ENCODE measurements at places on chromosomes 6 and 20.

DNA sequence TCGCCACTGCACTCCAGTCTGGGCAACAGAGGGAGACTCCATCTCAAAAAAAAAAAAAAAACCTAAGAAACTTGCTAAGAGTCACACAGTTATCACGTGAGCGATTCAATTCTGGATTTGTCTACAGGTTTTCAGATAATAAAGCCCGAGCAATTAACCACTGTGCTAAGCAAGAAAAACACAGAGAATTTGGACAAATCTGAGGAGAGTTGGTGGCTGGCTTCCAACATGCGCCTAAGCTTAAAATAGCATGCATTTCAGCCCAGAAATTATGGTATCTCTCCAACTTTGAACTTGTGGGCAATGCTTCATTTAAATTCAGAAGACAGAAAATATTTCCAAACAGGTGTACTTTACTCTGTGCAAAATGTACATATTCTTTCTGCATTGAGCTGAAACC is 232.9 kb downstream of the TSHZ2 start:
- no peak for DNase-seq

DNA sequence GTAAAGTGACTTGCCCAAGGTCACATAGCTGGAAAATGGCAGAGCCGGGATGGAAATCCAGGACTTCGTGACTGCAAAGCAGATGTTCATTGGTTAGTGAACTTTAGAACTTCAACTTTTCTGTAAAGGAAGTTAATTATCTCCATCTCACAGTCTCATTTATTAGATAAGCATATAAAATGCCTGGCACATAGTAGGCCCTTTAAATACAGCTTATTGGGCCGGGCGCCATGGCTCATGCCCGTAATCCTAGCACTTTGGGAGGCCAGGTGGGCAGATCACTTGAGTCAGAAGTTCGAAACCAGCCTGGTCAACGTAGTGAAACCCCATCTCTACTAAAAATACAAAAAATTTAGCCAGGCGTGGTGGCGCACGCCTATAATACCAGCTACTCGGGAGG is 1.7 kb upstream of the MMP9 start:
- DNase-seq, result no peak

- DNase-seq, result no peak
Observed at GRCh38 chr6:153804755-153805330, 234.2 kb upstream of the OPRM1 start.

GRCh38 chr6:45718131-45718530 is 297.5 kb downstream of the CLIC5 start:
- no peak for DNase-seq

GRCh38 chr20:56391596-56392131 is 351 bp downstream of the AURKA start:
- DNase-seq, result no peak

- no peak for DNase-seq
Observed at GRCh38 chr6:121040831-121041230, 293.4 kb downstream of the TBC1D32 start.

DNA sequence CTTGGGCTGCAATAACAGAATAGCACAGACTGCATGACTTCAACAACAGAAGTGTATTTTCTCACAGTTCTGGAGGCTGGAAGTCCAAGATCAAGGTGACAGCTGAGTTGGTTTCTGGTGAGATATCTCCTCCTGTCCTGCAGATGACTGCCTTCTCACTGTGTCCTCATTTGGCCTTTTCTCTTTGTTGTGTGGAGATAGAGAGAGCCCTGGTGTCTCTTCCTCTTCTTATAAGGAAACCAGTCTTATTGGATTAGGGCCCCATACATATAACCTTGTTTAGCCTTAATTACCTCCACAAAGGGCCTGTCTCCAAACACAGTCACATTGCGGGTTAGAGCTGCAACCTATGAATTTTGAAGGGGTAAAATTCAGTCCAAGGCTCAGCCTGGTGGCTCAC is 57.0 kb upstream of the BMP6 start:
- no peak for DNase-seq

- no peak for DNase-seq
Observed at GRCh38 chr6:10278746-10279145, 136.1 kb downstream of the TFAP2A start.

DNA sequence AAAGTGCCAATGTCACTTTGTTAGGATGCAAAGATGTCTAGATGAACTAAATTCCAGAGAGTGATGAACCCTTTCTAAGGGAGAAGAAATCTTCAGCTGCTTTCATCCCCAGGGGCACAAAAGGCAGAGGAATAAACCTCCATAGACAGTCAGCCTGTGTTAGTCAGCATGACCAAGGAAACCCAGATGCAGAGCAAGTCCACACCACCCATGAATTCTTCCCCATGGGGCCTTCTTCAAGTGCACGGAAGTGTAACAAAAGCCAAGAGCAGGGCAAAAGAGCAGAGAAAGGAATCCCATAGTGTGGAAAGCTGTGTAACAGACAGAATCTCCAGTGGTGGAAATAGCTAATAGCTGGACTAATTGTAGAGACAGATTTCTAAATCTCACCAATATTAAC is 50.0 kb downstream of the DCDC2 start:
- DNase-seq, result no peak

GRCh38 chr20:57143173-57143572 is 123.3 kb downstream of the BMP7 start:
- DNase-seq, result no peak

DNA sequence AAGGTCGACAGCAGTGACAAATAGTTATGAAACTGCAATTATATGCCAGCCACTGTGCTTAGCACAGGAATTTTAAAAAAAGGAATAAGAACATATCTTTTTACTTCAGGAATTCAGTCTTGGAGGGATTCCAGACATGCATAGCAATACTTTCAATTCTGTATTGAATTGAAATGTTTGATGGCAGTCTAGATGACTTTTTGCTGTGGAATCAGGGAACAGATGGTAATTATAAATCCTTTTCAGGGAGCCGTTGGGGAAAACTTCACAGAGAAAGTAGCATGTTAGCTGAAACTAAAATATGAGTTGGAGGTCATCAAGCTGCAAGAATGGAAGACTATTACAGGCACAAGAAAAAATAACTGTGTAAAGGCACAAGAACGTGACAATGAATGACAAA is 74.8 kb downstream of the IMPG1 start:
- DNase-seq, result no peak

GRCh38 chr20:9412309-9412708 is 102.1 kb upstream of the LAMP5 start:
- no peak for DNase-seq

DNA sequence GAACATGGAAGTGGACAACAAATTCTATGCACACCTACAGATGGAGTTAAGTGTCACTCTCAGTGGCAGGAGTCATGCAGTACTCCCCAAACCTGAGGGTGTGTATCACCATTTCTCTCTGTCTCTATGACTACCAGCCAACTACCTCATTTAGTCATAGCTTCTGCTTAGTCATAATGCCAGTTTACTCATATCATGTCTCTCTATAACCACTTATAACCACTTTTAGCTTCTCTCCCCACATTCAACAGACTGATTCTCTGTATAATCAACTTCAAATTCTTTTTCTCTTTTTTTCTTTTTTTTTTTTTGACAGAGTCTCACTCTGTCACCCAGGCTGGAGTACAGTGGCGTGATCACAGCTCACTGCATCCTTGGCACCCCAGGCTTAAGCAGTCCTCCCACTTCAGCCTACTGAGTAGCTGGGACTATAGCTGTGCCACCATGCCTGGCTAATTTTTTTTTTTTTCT is 13.8 kb upstream of the GTF3C6 start:
- no peak for DNase-seq

- no peak for DNase-seq
Observed at GRCh38 chr20:53914781-53915445, 155.5 kb downstream of the BCAS1 start.

- DNase-seq, result no peak
Observed at GRCh38 chr20:60096166-60096565, 137.9 kb downstream of the CDH26 start.

GRCh38 chr6:73968221-73968757 is 272.3 kb downstream of the CD109 start:
- no peak for DNase-seq

GRCh38 chr6:340991-341827 is 48.9 kb downstream of the DUSP22 start:
- no peak for DNase-seq

- DNase-seq, result peak; percentile 4
Observed at GRCh38 chr6:90294614-90294988, 2.0 kb downstream of the BACH2 start.

- no peak for DNase-seq
Observed at GRCh38 chr20:36823121-36823520, 49.6 kb upstream of the DSN1 start.

- DNase-seq, result no peak
Observed at GRCh38 chr6:113094779-113095178, 747.6 kb downstream of the RFPL4B start.

DNA sequence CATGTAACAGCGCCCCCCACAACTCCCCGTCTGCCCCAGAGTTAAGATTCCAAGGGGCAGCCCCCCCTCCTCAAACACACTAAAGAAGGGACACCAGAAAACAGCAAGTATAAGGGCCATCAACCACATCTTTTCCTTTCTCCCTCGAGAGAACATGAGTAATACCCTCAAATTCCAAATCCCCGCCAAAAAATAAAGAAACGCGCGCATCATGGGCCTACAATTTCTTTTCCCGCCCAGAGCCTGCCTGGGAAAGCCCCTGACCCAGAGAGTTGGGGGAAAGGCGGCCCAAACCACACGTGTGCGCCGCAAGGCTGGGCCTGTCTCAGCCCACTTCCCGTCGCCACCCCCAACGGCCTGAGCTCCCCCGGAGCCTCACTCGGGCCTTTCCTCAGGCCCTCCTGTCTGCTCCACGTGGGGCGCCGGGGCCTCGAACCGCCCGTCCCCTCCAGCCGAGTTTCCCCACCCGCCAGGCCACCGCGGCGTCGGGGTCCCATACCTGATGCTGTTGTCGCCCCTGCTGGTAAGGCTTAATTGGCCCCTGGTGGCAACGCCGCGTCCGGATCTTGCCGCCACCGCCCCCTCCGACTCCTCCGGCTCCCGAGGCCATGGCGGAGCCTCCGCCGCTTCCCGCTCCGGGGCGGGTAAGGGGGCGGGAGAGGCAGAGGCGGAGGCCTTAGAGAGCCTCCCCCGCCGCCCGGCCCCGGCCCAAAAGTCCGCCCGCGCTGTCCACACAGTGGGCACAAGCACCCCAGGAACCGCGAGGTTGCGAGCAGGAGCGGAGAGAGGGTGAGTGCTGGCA is 746 bp downstream of the NUP153 start:
- DNase-seq, result peak; percentile 28

DNA sequence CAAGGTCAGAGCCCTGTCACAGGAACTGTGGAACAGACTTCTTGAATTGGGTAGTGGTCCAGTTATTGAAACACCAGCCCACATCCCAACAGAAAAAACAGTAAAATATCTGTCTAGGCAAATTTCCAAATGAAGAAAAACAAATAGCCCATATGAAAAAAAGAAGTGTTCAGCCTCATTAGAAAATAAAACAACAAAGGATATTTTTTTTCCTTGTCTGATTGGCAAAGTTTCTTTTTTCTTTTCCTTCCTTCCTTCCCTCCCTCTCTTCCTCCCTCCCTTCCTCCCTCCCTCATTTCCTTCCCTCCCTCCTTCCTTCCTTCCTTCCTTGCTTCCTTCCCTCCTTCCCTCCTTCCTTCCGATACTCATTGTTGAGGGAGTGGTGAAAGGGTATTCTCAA is 20.6 kb upstream of the RIMS4 start:
- DNase-seq, result no peak

- no peak for DNase-seq
Observed at GRCh38 chr6:47203938-47204611, 105.6 kb downstream of the TNFRSF21 start.

DNA sequence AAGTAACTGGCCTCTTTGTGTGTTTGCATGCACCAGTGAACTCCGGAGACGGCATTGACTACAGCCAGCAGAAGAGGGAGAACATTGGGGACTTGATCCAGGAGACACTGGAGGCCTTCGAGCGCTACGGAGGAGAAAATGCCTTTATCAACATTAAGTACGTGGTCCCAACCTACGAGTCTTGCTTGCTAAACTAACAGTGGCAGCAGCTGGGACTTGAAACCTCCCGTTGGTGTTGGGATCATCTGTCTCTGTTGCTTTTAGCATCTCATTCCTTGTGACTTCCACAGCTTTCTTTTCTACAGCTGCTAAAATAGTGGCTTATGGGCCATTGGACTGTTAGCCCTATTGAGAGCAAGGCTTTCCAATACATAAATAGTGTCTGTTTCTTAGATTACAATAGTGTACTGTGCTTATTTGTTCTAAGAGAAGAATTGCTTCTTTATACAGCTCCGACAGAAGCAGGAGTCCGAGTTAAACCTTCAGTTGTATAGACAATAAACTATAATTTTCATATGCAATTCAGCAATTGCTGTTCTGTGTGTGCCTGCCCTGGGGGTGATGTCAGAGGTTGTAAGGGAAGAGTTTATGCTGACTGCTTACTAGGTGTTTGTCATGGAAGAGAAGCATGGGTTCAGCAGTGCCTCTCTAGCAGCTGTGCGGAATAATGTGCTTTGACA is 99.6 kb upstream of the QKI start:
- no peak for DNase-seq

- no peak for DNase-seq
Observed at GRCh38 chr6:48183178-48183577, 72.2 kb upstream of the PTCHD4 start.

DNA sequence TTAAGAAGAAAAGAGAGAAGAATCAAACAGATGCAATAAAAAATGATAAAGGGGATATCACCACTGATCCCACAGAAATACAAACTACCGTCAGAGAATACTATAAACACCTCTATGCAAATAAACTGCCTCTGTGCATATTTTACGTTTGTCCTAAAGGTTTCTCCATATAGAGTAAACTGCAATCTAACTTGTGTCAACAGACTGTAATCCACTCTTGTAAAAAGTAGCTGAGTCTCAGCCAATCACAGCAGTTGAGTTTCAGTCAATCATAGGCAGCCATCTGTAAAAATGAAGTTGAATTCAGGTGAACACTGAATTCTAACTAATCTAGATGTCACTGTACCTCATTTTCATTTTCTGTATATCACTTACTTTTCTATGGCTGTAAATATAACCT is 112.2 kb upstream of the SYNCRIP start:
- DNase-seq, result no peak

DNA sequence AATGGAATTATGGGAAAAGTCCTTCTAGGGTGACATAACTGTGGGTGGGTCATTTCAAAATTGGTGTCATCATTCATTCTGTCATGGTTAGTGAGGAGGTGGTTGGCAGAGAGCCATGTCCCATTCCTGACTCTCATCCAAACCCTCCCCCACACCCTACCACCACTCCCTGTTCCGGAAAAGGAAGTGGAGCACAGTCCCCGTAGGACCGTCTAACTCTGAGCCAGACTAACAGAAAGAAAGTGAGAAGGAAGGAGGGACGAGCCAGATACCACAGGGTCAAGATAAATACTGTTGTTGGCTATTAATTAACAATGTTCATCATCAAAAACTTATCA is 4.8 kb downstream of the TRIM10 start:
- no peak for DNase-seq

GRCh38 chr20:61890210-61890609 is 175.5 kb downstream of the TAF4 start:
- no peak for DNase-seq

DNA sequence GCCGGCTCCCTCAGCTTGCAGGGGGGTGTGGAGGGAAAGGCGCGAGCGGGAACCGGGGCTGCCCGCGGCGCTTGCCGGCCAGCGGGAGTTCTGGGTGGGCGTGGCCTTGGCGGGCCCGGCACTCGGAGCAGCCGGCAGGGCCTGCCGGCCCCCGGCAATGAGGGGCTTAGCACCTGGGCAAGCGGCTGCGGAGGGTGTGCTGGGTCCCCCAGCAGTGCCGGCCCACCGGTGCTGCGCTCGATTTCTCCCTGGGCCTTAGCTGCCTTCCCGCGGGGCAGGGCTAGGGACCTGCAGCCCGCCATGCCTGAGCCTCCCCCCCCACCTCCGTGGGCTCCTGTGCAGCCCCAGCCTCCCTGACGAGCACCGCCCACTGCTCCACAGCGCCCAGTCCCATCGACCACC is 514.5 kb upstream of the GJE1 start:
- no peak for DNase-seq

All from SHP77 (cell line).